ENCODE measurements at places on chromosomes 7 and 10.

DNA sequence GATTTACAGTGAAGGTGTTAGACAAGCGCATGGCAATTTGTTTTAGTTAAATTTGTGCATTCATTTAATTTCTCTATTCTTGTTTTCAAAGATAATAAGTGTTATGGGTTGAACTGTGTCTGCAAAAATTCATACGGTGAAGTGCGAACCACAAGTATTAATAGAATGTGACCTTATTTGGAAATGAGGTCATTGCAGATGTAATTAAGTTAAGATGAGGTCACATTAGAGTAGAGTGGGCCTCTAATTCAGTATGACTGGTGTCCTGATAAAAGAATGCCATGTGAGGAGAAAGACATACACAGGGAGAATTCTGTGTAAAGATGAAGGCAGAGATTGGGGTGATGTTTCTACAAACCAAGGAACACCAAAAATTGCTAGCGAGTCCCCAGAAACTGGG is 158.8 kb upstream of the SEMA3E start:
- no peak for DNase-seq

GRCh38 chr7:130398526-130399090 is 18.3 kb downstream of the CPA1 start:
- no peak for DNase-seq

- DNase-seq, result no peak
Observed at GRCh38 chr7:130942211-130942964, 208.4 kb upstream of the KLF14 start.

GRCh38 chr7:112167147-112167546 is 39.1 kb downstream of the DOCK4 start:
- DNase-seq, result no peak

GRCh38 chr7:128831994-128832879 is 2.0 kb downstream of the FLNC start:
- DNase-seq, result no peak

DNA sequence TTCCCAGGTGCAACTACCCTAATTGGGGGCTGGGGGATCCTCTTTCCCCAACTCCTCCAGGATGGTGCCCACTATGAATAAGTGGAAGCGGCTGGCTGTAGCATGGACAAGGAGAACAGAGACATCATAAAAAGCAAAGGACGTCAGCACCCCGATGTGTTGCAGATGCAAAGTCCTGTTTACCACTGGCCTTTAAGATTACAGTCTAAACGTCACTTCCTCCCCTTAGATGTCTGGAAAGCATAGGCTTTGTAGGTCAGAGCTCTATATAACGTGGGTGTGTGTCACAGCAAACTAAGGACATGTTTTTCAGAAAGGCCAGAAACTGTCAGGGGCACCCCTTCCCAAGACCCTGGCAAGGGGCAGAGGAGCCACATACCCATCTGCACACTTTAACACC is 7.9 kb downstream of the COBL start:
- DNase-seq, result no peak

DNA sequence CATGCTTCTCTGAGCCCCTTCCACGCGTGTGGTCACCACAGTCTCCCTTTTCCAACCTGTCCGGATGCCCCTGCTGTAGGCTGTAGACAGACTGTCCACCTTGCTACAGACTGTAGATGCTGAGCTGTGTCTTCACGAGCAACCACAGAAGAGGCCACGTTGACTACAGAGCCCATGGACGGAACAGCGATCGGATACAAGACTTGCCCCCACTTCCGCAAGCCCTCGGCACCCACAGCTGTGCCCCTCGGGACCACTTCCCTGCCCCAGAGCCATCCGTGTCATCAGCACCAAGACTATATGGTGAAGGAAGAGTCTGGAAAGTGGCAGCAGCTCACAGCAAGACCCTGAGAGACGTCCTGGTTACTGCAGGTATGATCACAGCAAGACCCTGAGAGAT is 491.4 kb downstream of the DNAJB6 start:
- DNase-seq, result no peak

DNA sequence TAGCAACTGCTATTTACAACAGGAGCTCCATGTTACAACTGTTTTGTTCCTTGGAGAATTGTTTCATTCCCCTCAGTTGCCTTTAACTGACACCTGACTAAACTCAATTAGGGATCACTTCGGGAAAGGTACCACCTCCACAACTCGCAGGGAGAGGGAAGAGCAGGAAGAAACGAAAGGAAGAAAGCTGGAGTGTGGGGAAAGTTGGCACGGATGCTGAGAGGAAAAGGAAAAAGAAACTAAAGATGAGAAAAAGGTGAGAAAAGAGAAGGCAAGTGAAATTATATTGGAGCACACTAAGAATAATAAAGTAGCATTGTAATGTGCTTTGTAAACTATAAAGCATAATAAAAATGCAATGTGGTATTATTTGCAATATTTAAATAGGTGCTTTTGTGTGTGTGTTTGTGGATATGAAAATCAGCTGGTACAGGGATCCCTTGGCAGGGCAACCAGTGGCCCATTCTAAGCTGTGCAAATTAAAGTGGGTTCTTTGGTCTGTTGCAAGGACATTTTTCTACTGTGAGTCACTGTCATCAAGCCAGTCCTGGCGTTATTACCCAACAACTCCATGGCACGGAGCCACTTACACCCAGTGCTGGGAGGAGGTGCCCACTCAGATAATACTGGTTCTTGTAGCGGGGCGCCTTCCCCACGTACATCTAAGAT is 45.9 kb downstream of the HIPK2 start:
- peak; percentile 53 for DNase-seq

GRCh38 chr10:70391654-70392053 is 9.2 kb upstream of the LRRC20 start:
- no peak for DNase-seq

- DNase-seq, result no peak
Observed at GRCh38 chr10:60732807-60733516, 45.3 kb upstream of the CDK1 start.

GRCh38 chr7:37311355-37311754 is 137.3 kb downstream of the ELMO1 start:
- peak; percentile 28 for DNase-seq

DNA sequence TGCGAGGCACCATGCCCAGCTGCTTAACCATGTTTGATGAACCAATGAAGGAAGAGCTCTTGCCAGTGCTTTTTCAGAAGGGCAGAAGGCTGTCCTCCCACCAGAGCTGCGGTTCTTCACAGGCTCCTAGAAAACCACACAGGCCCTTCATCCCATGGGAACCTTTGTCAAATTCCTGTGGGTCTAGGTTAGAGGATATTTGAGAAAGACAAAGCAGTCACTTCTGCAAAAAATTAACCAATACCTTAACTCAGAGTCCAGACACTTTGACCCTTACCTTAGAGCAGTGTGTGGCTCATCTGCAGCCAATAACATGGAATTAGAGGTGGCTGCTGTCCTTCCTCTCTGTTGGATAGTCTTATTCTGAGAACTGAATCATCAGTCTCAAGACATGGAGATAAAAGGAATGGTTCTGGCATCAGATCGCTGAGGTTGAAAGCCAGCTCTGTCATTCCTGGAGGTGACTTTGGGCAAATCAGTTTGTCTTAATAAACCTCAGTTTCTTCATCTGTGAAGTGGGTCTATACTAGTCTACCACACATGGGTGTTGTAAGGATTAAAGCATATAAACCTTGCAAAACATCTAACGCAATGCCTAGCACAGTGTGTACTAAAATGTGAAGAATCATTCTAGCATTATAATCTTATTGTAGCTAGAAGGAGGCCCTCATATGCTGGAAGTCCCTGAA is 65.1 kb upstream of the PIP4K2A start:
- DNase-seq, result no peak

DNA sequence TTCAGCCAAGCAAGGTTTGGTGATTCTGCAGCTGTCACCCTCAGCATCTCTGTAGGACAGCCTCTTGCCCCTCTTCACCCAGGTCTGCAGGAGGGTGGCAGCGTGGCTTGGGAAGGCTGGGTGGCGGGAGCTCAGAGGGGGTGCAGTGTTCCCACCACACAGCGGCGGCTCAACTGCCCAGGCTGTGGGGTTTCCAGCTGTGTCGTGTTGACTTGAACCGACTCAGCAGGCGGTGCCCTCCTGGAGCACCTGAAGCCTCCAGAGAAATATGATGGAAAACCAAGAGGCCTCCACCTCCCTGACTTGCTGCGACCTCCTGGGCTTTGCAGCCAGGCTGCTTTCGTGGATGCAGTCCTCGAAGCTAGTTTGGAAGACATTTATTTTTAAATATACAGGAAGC is 68.0 kb upstream of the KLF6 start:
- no peak for DNase-seq

DNA sequence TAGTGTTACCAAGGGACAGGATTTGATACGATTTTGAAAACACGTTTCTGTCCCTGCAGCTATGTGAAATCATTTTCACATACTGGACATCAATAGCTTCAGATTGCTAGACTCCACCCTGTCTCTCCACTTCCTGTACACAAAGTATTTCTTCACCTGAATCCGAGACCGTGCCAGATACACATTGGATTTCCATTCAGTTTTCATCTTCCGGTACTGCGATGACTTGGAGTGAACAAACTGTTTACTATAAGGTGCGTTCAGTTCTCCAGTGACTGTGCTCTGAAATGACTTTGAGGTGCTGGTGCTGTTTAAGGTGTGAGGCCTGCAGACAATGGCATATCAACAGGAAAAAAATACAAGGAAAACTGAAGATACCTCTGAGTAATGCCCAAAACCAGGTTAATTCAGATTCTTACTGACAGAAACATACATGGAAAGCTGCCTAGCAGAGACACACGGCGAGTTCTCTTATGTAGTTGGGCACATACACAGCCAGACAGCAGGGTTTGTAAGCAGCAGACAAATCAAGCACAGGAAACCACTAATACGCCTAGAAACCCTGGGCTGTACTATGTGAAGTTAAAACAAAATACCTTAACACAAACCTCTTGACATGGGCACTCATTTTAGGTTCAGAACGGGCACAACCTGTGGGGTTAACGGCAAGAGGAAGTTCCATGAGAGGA is 119.2 kb downstream of the GALNT11 start:
- DNase-seq, result no peak

DNA sequence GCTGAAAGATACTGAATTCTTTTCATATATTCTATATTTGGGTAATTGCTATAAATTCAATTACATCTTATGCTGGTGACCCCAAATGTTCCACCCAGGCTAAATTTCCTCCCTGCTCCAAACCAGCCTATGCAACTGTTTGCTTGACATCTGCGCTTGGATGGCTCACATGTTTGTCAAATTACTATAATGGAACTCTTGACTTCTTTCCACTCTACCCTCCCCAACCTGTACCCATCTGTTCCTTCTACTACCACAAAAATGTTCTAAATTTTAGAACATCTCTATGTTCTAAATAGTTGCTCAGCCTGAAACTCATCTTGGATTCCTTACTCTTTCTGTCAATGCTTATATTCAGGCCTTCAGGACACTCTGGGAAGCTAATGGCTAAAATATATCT is 249.9 kb upstream of the SMIM30 start:
- no peak for DNase-seq

GRCh38 chr7:79615871-79616640 is 162.6 kb upstream of the MAGI2 start:
- DNase-seq, result no peak

DNA sequence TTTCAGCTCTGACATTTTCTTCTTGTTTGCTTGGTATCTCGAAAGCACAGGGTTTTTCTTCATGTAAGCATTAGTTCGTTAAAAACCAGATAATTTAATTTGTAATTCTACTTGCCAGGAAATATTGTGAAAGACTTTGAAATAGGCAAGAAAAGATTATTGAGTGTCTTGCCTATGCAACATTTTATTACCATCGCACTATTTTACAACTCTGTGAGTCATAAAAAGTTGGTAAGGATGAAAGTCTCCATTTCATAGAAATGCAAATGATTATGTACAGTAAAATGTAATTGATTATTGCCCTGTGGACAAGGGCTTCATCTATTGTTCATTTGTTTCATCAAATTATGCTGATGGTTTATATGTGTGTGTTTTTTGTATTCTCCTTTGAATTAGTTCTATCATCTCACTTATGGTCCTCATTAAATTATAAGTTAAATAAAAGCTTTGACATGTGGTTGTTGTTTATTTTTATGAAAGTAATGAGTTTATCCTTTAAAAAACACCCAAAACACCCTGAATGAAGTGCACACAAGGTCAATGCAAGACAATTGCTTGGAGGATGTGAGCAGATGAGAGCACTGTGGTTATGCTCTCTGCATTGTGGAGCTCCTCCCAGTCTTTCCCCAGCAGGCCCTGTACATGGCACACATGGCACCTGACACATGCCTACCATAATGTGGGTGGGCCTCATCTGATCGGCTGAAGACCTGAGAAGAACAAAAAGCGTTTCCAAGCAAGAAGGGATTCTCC is 230.8 kb downstream of the CXCL12 start:
- DNase-seq, result no peak

- DNase-seq, result no peak
Observed at GRCh38 chr10:133130602-133131001, 29.4 kb upstream of the KNDC1 start.

- no peak for DNase-seq
Observed at GRCh38 chr10:100866575-100867098, 46.1 kb upstream of the SLF2 start.

- DNase-seq, result no peak
Observed at GRCh38 chr7:66198469-66198868, 6.7 kb upstream of the TPST1 start.

GRCh38 chr10:71150796-71151195 is 61.6 kb upstream of the UNC5B start:
- DNase-seq, result no peak

GRCh38 chr7:26487780-26488515 is 196.3 kb downstream of the SNX10 start:
- DNase-seq, result no peak

DNA sequence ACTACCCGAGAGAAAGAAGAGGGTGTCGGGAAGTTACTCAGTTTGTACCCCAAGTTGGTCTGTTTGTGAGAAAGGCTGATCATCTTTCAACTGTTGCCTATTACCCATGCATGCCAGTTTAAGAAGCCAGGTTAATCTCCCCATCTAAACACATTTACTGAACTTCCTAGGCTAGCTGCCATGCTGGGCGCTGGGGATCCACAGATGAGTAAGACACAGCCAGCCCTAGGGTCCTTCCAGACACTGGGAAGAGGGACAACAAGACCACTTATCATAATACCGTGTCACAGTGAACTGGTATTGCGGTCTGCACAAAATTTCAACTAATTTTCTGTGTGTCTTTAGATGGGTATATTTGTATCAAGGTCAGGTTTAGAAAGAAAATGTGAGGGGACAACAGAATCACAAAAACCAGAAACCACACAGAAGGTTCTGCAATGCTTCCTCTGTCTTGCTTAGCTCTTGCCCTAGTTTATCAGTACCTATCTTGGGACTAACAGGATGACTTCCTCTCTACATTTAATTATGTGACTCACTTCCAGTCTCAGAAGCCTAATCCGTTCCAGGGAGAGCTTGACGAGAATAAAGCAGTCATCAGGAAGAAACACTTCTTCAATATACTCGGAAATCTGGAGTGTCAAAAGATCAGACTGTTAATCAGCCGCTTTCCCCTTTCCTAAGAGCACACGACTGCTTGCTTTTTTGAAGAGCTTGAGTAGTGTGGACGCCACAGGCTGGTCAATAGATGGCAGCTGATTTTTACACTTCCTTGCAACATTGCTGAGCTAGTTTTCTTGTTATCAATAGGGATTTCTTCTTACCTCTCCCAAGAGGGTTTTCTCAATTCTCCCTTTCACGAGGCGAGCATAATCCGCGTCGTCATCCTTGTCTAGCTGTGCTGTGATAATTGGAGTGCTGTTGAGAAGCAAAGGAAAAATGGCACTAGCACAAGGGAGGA is 45.7 kb downstream of the POLR3A start:
- DNase-seq, result no peak

GRCh38 chr7:1418505-1419309 is 40.6 kb downstream of the MICALL2 start:
- DNase-seq, result no peak

- DNase-seq, result no peak
Observed at GRCh38 chr7:20226860-20227259, 9.7 kb upstream of the MACC1 start.

GRCh38 chr7:147298611-147299043 is 1182.0 kb downstream of the CNTNAP2 start:
- DNase-seq, result no peak

All from occipital lobe (tissue), 3 donors.